Thoracic aorta (tissue), 2 donors: ENCODE measurements at places on chromosomes 5 and 9.
A peak's percentile ranks its signal among the peaks of the same experiment; 100 is the strongest.

- no peak overlapping the region for H3K4me3 ChIP-seq
- H3K27me3 ChIP-seq: no peaks in the 10 kb centered on the region
- no peak overlapping the region for H3K27ac ChIP-seq
- no peaks in the 10 kb centered on the region for H3K36me3 ChIP-seq
- no peak for DNase-seq
Observed at GRCh38 chr9:136774416-136775045, 10.2 kb upstream of the LCN15 start.

GRCh38 chr5:123007182-123007581 lies 29.3 kb downstream of the PPIC start:
- no peak for DNase-seq
- H3K27me3 ChIP-seq: no peaks in the 10 kb centered on the region
- H3K36me3 ChIP-seq: peaks cover 7% of the 10 kb centered on the region
- H3K4me3 ChIP-seq: no peak overlapping the region

- H3K36me3 ChIP-seq: no peaks in the 10 kb centered on the region
- no peak for DNase-seq
- no peak overlapping the region for H3K4me3 ChIP-seq
Observed at GRCh38 chr9:23426144-23426543, 399.9 kb downstream of the ELAVL2 start.

DNA sequence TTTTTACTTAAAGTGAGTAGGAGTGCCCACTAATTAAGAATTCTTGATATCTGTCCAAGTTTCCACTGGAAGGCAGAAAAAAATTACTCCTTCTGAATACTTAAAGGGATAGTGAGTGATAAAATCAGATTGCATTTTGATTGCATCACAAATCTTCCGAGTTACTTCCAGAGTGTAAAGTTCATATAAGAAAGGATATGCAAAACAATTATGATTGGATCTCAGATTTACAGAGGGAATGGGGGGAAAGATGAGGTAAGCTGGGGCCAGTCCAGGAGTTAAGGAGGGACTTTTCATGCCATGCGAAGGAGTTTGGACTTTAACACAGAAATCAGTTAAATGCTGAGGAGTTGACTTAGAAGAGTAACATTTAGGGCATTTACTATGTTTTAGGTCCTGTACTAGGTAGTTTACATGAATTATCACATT lies 9.3 kb upstream of the RNF145 start:
- no peaks in the 10 kb centered on the region for H3K27me3 ChIP-seq
- no peaks in the 10 kb centered on the region for H3K4me1 ChIP-seq
- H3K27ac ChIP-seq: no peak overlapping the region
- H3K36me3 ChIP-seq: no peaks in the 10 kb centered on the region
- H3K4me3 ChIP-seq: no peak overlapping the region

- H3K27ac ChIP-seq: no peak overlapping the region
- no peaks in the 10 kb centered on the region for H3K36me3 ChIP-seq
- H3K4me3 ChIP-seq: no peak overlapping the region
Observed at GRCh38 chr5:33398501-33398900, 42.3 kb upstream of the TARS1 start.

DNA sequence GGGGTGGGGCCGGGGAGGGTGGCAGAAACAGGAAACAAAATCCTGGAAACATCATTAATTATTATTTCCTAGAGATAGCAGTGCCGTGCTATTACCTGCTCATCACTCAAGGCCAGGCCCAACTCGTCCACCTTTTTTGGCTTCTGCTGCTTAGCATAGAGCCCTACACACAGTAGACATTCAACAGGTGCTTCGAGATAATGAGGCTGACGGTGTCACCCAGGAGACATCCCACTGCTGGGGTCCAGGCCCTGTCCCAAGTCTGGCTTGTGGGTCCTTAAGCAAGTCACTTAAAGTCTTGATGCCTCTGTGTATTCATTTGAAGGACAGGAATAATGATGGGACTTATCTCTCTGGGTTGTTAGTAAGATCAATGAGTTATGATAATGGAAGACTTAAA lies 506.6 kb downstream of the BNC2 start:
- DNase-seq: no peak
- H3K27me3 ChIP-seq: no peaks in the 10 kb centered on the region
- H3K4me3 ChIP-seq: no peak overlapping the region
- no peaks in the 10 kb centered on the region for H3K4me1 ChIP-seq
- H3K27ac ChIP-seq: no peak overlapping the region
- H3K36me3 ChIP-seq: no peaks in the 10 kb centered on the region

- no peak for DNase-seq
- no peaks in the 10 kb centered on the region for H3K4me1 ChIP-seq
- H3K27me3 ChIP-seq: no peaks in the 10 kb centered on the region
- no peaks in the 10 kb centered on the region for H3K36me3 ChIP-seq
Observed at GRCh38 chr9:86626802-86627201, 272.6 kb upstream of the TUT7 start.

GRCh38 chr9:125554726-125555125 lies 152.3 kb downstream of the MAPKAP1 start:
- no peak overlapping the region for H3K27ac ChIP-seq
- no peaks in the 10 kb centered on the region for H3K27me3 ChIP-seq

DNA sequence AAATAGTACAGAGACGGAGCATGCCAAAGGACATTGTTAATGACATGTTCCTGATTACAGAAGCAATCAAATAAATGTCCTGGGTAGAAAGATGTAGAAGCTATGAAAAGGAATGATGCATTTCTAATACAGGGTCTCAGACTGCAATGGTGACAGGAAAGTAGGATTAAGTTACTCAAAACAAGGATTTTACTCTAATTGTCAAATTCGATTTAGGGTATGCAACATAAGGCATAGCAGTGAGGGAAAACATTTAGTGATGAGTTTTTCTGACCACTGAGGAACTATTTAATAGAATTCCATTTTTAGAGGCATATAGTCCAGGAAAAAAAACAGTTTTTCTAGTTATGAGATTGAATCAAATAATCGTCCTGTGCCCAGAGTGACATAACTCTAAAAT lies 715.1 kb upstream of the ACO1 start:
- no peaks in the 10 kb centered on the region for H3K27me3 ChIP-seq
- H3K4me3 ChIP-seq: no peak overlapping the region
- H3K36me3 ChIP-seq: no peaks in the 10 kb centered on the region
- H3K27ac ChIP-seq: no peak overlapping the region

DNA sequence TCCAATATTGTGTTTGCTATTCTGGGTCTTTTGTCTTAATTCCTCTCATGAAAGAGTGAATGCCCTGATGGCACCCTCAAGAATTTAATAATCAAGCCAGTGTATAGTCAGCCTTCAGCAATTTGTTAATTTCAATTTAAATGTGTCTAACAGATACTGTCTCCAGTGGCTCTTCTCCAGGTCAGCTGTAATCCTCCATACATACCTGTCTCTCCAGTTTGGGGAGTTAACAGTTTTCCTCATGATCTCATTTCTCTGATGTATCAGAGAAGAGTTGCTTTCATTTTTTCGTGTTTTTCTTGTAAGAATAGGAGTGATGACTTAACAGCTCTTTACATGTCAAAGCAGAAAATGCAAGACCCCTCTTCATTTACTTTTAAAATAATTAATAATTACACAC lies 500.3 kb upstream of the RORB start:
- no peaks in the 10 kb centered on the region for H3K4me1 ChIP-seq
- H3K36me3 ChIP-seq: no peaks in the 10 kb centered on the region
- H3K27me3 ChIP-seq: no peaks in the 10 kb centered on the region
- no peak for DNase-seq
- H3K27ac ChIP-seq: no peak overlapping the region

DNA sequence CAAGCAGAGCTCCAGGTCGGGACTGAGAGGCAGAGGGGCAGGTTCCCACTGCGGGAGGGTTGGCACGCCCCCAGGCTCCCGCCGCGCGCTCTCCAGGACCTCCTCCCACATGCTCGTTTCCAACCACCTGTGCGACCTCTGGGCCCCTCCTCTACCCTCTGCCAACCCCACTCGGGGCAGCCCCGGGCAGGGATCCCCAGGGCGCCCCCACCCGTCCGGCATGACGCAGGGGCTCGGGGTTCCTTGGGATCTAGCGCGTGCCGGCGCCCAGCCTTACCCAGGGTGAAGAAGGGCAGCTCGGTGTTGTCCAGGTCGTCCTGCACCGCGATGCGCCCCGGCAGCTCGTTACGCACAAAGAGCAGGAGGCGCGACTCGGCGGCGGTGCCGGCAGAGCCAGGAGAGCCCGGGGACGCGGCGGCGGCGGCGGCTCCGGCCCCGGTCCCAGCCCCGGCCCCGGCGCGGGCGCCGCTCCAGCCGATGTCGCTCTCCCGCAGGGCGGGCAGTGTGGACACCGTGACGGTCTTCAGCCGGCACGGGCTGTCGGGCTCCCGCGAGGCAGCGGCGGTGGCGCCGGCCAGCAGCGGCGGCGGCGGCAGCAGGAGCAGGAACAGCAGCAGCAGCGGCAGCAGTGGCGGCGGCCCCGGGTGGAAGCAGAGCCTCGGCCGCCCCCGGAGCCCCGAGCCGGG lies 494 bp downstream of the ASTN2 start:
- no peak overlapping the region for H3K27ac ChIP-seq
- H3K27me3 ChIP-seq: no peaks in the 10 kb centered on the region
- DNase-seq: no peak
- H3K4me3 ChIP-seq: peak overlapping the region; percentile 71
- H3K36me3 ChIP-seq: no peaks in the 10 kb centered on the region

DNA sequence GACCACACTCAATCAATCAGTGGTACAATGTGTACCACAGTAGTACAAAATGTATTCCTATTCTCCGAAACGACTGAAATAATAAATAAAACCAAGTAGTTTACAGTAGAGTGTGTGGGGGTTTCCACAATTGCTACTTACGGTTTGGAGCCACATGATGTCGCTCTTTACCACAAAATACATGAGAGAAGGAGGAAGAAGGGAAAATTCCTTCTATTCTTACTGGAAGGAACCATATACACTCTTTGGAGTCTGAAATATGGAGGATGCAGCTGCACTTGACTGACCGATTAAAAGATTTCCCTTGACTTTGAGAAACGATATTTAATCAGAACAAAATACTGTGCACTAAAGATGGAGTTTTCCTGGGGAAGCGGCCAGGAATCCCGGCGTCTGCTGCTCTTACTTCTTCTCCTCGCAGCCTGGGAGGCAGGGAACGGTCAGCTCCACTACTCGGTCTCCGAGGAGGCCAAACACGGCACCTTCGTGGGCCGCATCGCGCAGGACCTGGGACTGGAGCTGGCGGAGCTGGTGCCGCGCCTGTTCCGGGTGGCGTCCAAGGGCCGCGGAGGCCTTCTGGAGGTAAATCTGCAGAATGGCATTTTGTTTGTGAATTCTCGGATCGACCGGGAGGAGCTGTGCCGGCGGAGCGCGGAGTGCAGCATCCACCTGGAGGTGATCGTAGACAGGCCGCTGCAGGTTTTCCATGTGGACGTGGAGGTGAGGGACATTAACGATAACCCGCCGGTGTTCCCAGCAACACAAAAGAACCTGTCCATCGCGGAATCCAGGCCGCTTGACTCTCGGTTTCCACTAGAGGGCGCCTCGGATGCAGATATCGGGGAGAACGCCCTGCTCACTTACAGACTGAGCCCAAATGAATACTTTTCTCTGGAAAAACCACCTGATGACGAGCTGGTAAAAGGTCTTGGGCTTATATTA lies at the start of gene PCDHA4:
TSS of gene PCDHA4 (plus strand) at position 235 of the 942 bp plus-strand sequence.
- no peaks in the 10 kb centered on the region for H3K27me3 ChIP-seq
- no peak within 1 kb of the TSS for H3K27ac ChIP-seq
- H3K4me1 ChIP-seq: no peaks in the 10 kb centered on the region
- no peak for DNase-seq

DNA sequence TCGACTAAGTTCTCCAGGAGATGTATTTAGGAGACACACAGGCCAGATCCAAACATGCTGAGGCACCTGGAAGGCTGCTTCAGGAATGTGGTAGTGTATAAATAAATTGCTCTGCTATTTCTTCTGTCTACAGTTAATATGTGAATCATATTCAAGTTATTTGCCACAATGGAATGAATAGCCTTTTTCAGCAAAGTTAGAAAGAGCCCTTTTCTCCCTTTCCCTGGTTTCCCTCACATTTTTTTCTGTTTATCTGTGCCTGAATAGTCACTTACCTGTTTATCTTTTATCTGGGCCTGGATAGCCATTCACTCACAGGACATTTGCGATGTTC lies 44.1 kb upstream of the CLINT1 start:
- H3K36me3 ChIP-seq: no peaks in the 10 kb centered on the region
- H3K4me1 ChIP-seq: no peaks in the 10 kb centered on the region
- no peak overlapping the region for H3K27ac ChIP-seq

DNA sequence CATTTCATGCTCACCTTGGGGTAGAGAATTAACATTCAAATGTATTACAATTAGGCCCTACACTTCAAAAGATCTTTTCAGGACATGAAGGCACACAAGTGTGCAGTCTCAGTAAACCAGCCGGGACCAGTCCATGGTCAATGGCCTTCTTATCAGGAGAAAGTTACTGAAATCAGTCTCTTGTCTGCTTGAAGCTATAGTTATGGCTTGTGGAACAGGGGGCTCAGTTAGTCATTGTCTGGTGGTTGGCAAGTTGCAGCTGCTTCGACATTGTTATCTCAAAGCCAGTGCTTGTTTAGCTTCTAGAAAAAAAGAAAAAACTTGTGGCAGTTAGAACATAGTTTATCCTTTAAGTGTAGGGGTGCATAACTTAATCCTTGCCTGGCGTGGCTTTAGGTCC lies 213.1 kb upstream of the ACO1 start:
- H3K27me3 ChIP-seq: no peaks in the 10 kb centered on the region
- H3K4me1 ChIP-seq: no peaks in the 10 kb centered on the region
- H3K36me3 ChIP-seq: no peaks in the 10 kb centered on the region
- no peak overlapping the region for H3K4me3 ChIP-seq
- DNase-seq: no peak

DNA sequence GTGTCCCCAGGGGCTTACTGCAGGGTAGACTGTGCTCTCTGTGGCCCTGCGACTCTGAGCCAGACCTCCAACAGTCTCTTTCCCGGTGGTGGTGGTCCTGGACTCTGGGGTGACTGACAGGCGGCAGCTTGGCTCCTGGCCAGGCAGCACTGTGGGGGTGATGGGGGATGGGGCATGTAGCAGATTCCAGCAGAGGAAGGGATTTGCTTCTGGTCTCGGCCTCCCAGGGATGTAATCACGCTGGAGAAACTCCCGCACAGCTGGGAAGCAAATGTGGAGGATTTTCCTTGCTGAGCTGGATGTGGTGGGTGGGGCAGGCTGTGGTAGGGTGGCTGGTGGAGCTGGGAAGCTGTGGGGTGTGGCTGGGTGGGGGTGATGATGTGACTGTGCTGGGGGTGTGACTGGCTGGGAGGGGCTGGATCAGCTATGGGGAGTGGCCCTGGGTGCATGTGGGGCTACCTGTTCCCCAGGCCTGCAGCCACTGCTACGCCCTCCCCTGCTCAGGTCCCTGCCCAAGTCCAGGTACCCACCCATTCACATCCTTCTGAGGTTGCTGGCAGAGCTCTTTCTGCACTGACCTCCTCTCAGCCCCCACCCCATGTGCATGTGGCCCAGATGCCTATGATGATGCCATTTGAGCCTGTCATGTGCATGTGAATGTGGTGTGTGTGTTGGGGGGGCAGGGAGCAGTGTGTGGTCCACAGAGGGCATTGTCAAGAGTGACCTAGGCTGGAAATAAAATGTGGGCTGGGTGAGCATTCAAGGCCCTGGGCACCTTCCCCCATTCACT lies 3.8 kb downstream of the NDST1 start:
- no peak overlapping the region for H3K27ac ChIP-seq
- no peaks in the 10 kb centered on the region for H3K27me3 ChIP-seq
- no peak for DNase-seq
- no peak overlapping the region for H3K4me3 ChIP-seq
- H3K36me3 ChIP-seq: no peaks in the 10 kb centered on the region

- no peaks in the 10 kb centered on the region for H3K27me3 ChIP-seq
- no peaks in the 10 kb centered on the region for H3K36me3 ChIP-seq
- DNase-seq: no peak
- H3K4me1 ChIP-seq: peaks cover 4% of the 10 kb centered on the region
- no peak overlapping the region for H3K27ac ChIP-seq
Observed at GRCh38 chr5:107268241-107268640, 402.5 kb downstream of the EFNA5 start.
